Forelimb muscle (tissue), 1 donor: ENCODE measurements at places on chromosomes 12 and 14. TPM values are rescaled to one million over a fixed set of nuclear protein-coding genes. Genes with fewer than 3 reads are reported as not detected.

The TMTC3 gene
- 12.3 TPM for polyA plus RNA-seq

- DNase-seq = no peak
Observed at GRCh38 chr14:20436363-20436755, 393 bp upstream of the KLHL33 start.

GRCh38 chr12:69779928-69780327, 41.3 kb downstream of the RAB3IP start:
- DNase-seq = no peak

- DNase-seq = no peak
Observed at GRCh38 chr12:97960741-97961608, 498.4 kb downstream of the RMST start.

- no peak for DNase-seq
Observed at GRCh38 chr12:49588721-49589516, 16.5 kb downstream of the FAM186B start.

DNA sequence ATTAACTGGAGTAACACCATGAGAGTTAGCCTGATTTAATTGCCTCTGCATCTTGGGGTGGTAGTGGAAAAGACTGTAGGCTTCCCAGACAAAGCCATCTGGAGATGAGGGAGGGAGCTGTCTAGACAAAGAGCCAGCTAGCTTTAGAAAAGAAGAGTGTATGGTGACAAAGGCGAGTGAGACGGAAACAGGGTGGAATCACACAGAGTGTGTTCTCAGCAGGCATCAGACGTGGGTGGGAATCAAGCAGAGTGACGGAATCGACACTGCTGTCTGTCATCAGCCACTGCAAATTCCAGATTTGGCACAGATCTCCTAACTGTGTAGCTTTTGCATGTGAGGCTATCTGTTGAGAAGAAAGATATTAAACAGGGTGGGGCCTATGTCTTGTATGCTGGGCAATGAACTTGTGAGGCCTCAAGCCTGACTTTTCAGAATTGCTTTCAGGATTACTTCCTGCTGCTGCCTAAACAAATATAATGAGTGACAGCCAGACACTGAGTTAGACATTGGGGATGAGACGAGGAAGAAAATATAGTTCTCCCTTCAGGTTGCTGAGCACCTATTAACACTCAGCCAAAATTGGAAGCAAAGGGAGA, 236.5 kb upstream of the GRIP1 start:
- no peak for DNase-seq
